ENCODE measurements at places on chromosomes 1 and 21. TPM values are rescaled to one million over a fixed set of nuclear protein-coding genes. Genes with fewer than 3 reads are reported as not detected.

DNA sequence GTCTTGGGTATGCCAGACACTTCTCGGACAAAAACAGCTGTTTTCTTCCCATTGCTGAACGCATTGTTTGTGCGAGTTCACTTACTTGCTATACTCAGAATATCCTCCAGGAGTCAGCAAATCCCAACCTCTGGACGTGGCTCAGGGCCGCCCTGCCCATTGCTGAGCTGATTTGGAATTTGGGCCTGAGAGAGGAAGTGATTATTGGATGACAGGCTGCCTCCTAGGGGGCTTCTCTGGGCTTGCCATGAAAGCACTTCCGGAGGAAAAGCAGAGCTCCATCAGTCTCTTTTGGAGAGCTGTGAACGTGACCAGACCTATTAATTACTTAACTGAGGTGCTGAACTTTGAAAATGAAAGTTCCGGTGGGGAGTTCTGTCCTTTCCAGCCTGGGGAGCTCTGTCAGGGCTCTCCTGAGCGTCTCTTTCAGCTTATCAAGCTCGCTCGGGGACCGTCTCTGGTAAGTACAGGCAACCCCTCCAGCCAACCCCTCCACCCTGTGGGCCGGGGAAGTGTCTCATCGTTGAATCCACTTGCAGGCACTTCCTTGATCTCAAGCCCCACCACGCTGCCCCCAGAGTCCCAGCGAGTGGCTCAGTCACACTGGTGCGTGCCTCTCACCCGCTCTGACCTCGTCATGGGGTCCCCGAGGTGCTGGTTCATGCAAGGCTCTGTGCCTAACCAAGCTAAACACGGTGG, 76.9 kb downstream of the CLIC6 start:
- no peak overlapping the region for H3K27ac ChIP-seq
- no peaks in the 10 kb centered on the region for H3K4me1 ChIP-seq
- no peaks in the 10 kb centered on the region for H3K36me3 ChIP-seq
- peak; percentile 76 for DNase-seq
- H3K27me3 ChIP-seq: peaks cover 5% of the 10 kb centered on the region

- H3K27me3 ChIP-seq: no peaks in the 10 kb centered on the region
- H3K4me3 ChIP-seq: no peak overlapping the region
- H3K36me3 ChIP-seq: no peaks in the 10 kb centered on the region
- no peaks in the 10 kb centered on the region for H3K4me1 ChIP-seq
Observed at GRCh38 chr1:53165408-53165961, 23.0 kb upstream of the SLC1A7 start.

DNA sequence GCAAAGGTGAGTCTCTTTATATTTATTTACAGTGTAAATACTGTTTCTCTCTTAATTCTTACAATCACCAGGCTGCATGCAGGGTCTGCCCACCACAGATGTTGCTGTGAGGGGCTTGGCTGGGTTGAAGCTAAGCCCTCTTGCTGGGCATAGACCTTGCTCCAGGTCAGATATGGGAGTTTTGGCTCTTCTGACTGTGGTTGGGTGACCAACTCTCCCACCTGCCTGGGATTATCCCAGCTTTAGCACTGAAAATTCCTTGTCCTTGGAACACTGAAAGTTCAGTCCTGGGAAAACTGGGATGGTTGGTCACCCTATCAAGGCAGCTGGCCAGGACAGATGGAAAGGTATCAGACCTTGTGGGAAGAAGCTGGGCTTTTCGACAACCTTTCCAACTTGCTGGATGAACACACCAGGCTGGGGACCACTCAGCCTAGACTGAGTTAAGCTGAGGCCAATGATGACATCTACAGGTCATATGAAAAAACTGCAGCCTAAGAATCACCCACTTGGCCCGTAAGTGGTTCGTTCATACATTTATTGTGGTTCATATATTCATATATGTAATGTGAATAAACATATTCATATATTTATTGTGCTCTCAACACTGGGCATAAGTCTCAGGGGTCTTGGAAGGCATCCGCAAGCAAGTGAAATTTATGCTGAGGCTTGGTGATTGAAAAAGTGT, 26.6 kb upstream of the HPDL start:
- no peaks in the 10 kb centered on the region for H3K36me3 ChIP-seq
- H3K4me1 ChIP-seq: peaks cover 13% of the 10 kb centered on the region
- no peak overlapping the region for H3K27ac ChIP-seq
- DNase-seq: peak; percentile 66

GRCh38 chr1:246178717-246179311, 328.3 kb downstream of the SMYD3 start:
- H3K36me3 ChIP-seq: no peaks in the 10 kb centered on the region
- DNase-seq: no peak
- H3K4me1 ChIP-seq: no peaks in the 10 kb centered on the region
- H3K4me3 ChIP-seq: no peak overlapping the region
- H3K27me3 ChIP-seq: no peaks in the 10 kb centered on the region

DNA sequence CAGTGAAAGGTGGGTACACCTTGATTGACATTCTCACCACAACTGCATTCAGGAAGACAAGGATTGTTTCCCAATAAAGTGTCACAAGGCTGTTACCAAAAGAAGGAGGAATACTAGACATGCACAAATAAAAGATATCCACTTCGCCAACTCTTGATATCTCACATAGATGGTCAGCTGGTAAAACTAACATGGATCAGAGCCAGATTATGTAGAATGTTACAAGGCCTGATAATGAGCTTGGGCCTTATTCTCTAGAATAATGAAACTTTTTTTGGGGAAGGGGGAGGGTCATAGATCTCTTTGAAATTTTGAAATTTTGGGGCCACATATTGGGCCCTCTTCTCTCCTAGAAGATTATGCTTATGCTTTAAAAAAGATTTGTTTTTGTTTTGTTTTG, 24.9 kb downstream of the RAP1A start:
- DNase-seq: no peak
- no peak overlapping the region for H3K4me3 ChIP-seq
- H3K36me3 ChIP-seq: no peaks in the 10 kb centered on the region
- H3K4me1 ChIP-seq: 0 out of 2 replicates have a peak, but pooled peaks cover 2% of the 10 kb centered on the region
- H3K27ac ChIP-seq: no peak overlapping the region

GRCh38 chr1:234971586-234972297, 156.9 kb downstream of the TOMM20 start:
- H3K27ac ChIP-seq: peak overlapping the region; percentile 98
- DNase-seq: no peak
- H3K36me3 ChIP-seq: no peaks in the 10 kb centered on the region
- H3K4me1 ChIP-seq: peaks cover 42% of the 10 kb centered on the region
- no peaks in the 10 kb centered on the region for H3K27me3 ChIP-seq

- no peak for DNase-seq
- no peaks in the 10 kb centered on the region for H3K27me3 ChIP-seq
- H3K4me3 ChIP-seq: no peak overlapping the region
- H3K36me3 ChIP-seq: no peaks in the 10 kb centered on the region
Observed at GRCh38 chr1:204172404-204173029, 6.4 kb upstream of the REN start.

GRCh38 chr1:51086496-51087271, 15.3 kb upstream of the C1orf185 start:
- no peaks in the 10 kb centered on the region for H3K27me3 ChIP-seq
- H3K4me1 ChIP-seq: no peaks in the 10 kb centered on the region
- DNase-seq: no peak
- no peak overlapping the region for H3K4me3 ChIP-seq
- no peaks in the 10 kb centered on the region for H3K36me3 ChIP-seq
- H3K27ac ChIP-seq: no peak overlapping the region

- H3K36me3 ChIP-seq: peaks cover 93% of the 10 kb centered on the region
- DNase-seq: no peak
- H3K4me3 ChIP-seq: no peak overlapping the region
- no peaks in the 10 kb centered on the region for H3K27me3 ChIP-seq
- H3K4me1 ChIP-seq: no peaks in the 10 kb centered on the region
Observed at GRCh38 chr1:55150880-55151588, 64.1 kb downstream of the USP24 start.

DNA sequence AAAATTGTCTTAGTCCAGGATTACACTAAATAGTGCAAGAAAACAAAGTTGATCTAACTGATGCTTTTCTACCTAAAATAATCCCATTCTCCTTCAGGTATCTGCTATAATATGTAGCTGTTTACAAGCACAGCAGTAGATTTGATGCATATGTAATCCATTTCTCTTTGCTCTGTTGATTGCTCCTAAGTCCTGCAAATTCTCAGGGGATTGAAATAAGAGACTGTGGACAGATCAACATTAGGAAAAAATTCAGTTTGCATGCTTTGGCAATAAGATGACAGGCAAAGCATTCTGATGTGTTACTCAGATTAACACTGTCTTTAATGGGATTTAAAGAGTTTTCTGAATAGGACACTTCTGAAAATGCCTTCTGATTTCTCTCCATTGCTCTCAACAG, 34.7 kb downstream of the RNF11 start:
- peaks cover 24% of the 10 kb centered on the region for H3K36me3 ChIP-seq
- peaks cover 33% of the 10 kb centered on the region for H3K4me1 ChIP-seq
- no peak overlapping the region for H3K4me3 ChIP-seq

DNA sequence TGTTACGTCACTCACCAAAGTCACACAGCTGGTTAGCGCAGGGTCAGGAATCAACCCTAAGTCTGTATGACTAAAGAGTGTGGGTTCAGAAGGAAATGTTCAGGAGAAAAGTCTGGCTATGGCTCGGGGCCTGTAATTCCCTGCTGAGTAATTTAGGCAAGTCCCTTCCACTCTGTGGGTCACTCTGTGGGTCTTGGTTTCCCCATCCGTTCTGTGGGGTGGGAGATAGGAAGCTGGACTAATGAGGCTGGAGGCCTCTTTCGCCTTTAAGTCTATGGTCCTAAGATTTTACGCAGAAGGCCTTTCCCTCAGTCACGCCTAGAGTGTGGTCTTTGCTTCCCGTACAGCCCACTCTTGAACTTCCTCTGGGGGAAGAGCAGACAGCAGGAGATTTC, 14.3 kb upstream of the MED18 start:
- no peaks in the 10 kb centered on the region for H3K36me3 ChIP-seq
- no peaks in the 10 kb centered on the region for H3K4me1 ChIP-seq
- H3K4me3 ChIP-seq: no peak overlapping the region
- DNase-seq: no peak
- H3K27me3 ChIP-seq: no peaks in the 10 kb centered on the region

- H3K36me3 ChIP-seq: no peaks in the 10 kb centered on the region
- no peak for DNase-seq
- no peaks in the 10 kb centered on the region for H3K27me3 ChIP-seq
- H3K27ac ChIP-seq: peak overlapping the region; percentile 6
Observed at GRCh38 chr21:26888256-26888655, 43.0 kb upstream of the ADAMTS1 start.

- H3K27ac ChIP-seq: no peak overlapping the region
- H3K36me3 ChIP-seq: no peaks in the 10 kb centered on the region
- H3K4me3 ChIP-seq: peak overlapping the region; percentile 26
- H3K27me3 ChIP-seq: no peaks in the 10 kb centered on the region
Observed at GRCh38 chr1:110460253-110461220, 9.6 kb downstream of the PROK1 start.

GRCh38 chr1:181296180-181296579, 187.1 kb upstream of the CACNA1E start:
- H3K36me3 ChIP-seq: no peaks in the 10 kb centered on the region
- no peak overlapping the region for H3K27ac ChIP-seq
- no peak overlapping the region for H3K4me3 ChIP-seq
- H3K4me1 ChIP-seq: no peaks in the 10 kb centered on the region
- no peak for DNase-seq
- no peaks in the 10 kb centered on the region for H3K27me3 ChIP-seq

- no peak for DNase-seq
- H3K27me3 ChIP-seq: no peaks in the 10 kb centered on the region
- no peak overlapping the region for H3K4me3 ChIP-seq
- no peaks in the 10 kb centered on the region for H3K4me1 ChIP-seq
- no peaks in the 10 kb centered on the region for H3K36me3 ChIP-seq
Observed at GRCh38 chr1:222028116-222028515, 286.2 kb upstream of the DUSP10 start.

GRCh38 chr21:29346281-29346680, 47.6 kb downstream of the BACH1 start:
- no peak overlapping the region for H3K27ac ChIP-seq
- peaks cover 26% of the 10 kb centered on the region for H3K4me1 ChIP-seq
- peaks cover 12% of the 10 kb centered on the region for H3K36me3 ChIP-seq
- H3K4me3 ChIP-seq: no peak overlapping the region
- no peaks in the 10 kb centered on the region for H3K27me3 ChIP-seq

The TRIM63 gene
- not detected for polyA plus RNA-seq

The GPR37L1 gene
- polyA plus RNA-seq: not detected

The ATXN7L2 gene
- 4.0 TPM for polyA plus RNA-seq

The FMO4 gene
- polyA plus RNA-seq: 1.6 TPM

The NEGR1 gene
- polyA plus RNA-seq: 0.21 TPM

The CCDC17 gene
- polyA plus RNA-seq: 0.31 TPM

The RGS4 gene
- 124 TPM for polyA plus RNA-seq

The DMBX1 gene
- not detected for polyA plus RNA-seq
